ENCODE measurements at places on chromosomes 13 and 19.
A peak's percentile ranks its signal among the peaks of the same experiment; 100 is the strongest.

DNA sequence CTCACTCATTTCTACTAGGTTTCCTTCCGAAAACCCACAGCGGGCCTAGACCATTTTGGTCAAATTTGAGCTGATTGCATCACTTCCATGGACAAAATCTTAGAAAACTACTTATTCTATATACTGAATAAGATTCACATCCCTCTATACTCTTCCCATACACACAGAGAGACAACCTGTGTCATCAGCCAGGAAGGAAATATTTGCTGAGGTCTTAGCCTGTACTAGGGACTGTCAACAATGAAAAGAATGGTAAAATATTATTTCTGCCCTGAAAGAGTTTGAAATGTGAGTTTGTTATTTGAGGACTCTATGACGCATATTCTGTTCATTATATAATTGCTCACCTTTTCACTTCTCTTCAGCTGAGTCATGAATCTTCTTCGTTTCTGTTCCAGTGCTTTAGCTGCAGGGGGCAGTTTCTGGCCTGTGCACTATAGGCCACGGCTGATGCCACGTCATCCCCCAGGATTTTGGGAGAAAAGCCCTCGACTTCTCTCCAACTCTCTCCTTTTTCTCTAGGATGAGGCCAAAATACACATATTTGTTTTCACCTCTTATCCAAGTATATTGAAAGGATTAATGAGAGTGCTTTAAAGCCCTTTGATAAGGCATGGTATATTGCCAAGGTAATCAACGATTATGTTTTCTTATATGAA, 47.7 kb downstream of the GSX1 start:
- DNase-seq: no peak

DNA sequence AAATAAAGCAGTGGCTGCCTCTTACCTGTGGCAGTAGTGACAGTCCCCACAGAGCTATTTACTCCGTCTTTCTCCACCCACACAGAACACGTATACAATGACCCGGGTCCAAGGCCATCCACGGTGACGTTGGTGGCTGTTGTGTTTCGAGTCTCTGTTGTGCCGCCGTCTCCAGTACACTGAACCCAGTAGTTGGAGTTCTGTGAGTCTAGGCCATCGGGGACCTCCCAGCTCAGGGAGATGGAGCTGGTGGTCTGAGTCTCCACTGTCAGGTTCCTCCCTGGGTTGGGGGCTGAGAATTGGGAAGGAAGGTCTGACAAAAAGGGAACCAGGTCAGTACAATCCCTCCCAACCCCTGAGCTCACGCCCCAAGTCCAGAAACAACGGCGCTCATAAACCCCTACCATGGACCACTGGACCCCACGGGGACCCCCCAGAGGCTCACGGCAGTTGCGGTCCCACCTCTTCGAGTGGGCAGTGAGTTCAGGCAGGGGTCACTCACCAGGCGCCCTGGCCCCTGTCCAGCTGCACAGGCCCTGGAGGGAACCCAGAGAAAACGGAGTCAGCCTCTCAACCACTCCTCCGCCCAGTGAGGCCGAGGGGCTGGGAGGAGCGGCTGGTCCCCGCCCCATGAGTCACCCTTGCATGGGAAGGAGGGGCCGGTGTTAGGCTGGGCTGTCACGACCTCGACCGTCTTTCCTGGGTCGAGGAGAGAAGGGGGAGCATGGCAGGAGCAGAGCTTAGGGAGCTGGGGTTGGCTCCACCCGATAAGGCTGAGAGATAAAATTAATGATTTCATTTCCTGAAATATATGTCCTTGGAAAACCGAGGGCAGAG, 2.4 kb downstream of the PTPRH start:
- no peak for DNase-seq

- no peak for DNase-seq
Observed at GRCh38 chr13:49953560-49953959, 17.4 kb upstream of the SPRYD7 start.

- DNase-seq: no peak
Observed at GRCh38 chr19:10110972-10111317, 548 bp upstream of the P2RY11 start.

DNA sequence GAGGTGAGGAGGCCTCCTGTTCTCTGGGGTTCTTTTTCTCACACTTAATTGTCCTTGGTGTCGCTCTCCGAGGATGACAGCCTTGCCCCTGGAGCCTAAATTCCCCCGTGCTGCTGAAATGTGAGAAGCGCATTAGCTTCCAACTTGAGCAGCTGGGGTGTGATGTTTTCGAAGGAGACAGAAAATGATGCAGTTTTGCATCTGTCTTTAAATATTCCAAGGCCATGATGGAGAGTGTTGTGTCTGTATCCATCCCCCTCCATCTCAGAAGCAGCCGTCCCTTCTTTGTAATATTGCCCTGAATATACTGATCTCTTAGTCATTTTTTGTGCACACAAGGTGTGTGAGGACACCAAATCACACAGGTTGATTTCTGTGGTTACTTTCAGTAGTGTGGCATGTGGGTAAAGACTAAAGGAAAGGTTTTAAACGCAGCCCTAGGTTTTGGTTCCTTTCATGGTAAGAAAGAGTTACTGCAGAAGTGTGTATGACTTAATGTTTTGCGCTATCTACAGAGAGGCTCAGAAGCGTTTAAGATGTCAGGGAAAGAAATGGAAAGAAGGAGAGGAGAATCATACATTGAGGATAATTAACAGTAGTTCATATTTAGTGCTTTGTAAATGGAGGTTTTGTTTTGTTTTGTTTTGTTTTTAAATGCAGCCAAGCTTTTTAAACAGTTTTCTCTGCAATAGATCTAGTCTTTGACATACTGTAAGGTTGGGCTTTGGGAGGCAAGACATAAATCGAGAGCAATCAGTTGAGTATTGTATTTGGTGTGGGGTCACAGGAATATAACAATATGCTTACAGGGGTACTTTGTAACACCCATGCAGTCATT, 1.6 kb downstream of the NBEA start:
- no peak for DNase-seq

GRCh38 chr19:35557539-35558399, 5.7 kb downstream of the ATP4A start:
- DNase-seq: no peak

DNA sequence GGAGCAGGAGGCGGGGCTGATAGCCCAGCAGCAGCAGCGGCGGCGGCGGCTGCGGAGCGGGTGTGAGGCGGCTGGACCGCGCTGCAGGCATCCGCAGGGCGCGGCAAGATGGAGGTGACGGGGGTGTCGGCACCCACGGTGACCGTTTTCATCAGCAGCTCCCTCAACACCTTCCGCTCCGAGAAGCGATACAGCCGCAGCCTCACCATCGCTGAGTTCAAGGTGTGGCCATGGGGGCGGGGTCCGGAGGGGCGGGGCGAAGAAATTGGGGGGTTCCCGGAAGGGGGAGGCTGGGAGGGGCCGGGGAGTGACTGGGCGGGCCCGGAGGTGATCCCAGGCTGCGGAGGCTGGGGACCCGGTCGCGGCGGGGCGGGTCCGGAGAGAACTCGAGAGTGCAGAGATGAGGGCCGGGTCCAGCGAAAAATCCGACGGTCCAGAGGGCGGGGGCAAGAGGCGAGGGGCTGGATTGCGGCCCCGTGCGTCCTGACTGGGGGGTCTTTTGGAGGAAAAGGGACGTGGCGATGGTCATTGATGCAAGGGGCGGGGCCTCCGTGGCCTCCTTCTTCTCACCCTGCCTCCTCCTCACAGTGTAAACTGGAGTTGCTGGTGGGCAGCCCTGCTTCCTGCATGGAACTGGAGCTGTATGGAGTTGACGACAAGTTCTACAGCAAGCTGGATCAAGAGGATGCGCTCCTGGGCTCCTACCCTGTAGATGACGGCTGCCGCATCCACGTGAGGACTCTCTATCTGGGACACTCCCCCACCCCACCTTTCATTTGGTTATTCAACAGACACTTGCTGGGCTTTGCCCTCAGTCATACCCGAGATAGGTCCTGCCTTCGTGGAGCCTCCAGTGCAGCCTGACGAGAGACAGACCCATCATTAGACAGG, at the start of gene TBCB:
TBCB (plus strand) TSS at position 16 of the 891 bp plus-strand sequence; CDS start at position 109, 93 bp downstream.
- DNase-seq: peak; percentile 22

GRCh38 chr19:6495947-6496346, 6.2 kb downstream of the TUBB4A start:
- DNase-seq: no peak

GRCh38 chr19:40677156-40677555, 13.3 kb downstream of the NUMBL start:
- no peak for DNase-seq
